ENCODE measurements at places on chromosomes 2 and 18.

GRCh38 chr2:144377914-144378313 is 142.0 kb downstream of the ZEB2 start:
- no peak for DNase-seq

- DNase-seq = no peak
Observed at GRCh38 chr18:48605408-48605845, 66.6 kb downstream of the CTIF start.

- no peak for DNase-seq
Observed at GRCh38 chr18:79540161-79540903, 139.3 kb upstream of the CTDP1 start.

- no peak for DNase-seq
Observed at GRCh38 chr2:95300450-95300849, 3.3 kb downstream of the KCNIP3 start.

- DNase-seq = no peak
Observed at GRCh38 chr2:11729362-11730212, 16.8 kb upstream of the LPIN1 start.

- peak; percentile 40 for DNase-seq
Observed at GRCh38 chr18:67217551-67218166, 298.9 kb downstream of the DSEL start.

DNA sequence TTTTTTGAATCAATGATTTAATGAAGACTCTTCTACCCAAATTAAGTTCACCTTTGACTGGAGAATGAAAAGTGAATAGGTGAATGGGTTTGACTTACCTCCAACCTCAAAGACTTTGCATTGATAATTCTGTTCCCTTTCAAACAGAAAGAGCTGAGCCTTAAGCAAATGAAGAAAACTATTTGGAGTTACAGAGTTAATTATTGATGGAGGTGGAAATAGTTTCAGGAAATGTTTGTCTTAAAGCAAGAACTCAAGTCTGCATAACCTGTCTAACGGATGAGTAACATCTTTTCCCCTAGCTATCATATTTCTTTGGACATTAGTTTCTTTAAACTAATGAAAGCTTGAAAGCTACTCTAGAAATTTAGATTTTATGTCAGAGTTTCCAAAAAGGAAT is 166.5 kb downstream of the CERS6 start:
- DNase-seq = no peak

GRCh38 chr2:69022548-69022947 is 9.6 kb downstream of the ANTXR1 start:
- DNase-seq = no peak

DNA sequence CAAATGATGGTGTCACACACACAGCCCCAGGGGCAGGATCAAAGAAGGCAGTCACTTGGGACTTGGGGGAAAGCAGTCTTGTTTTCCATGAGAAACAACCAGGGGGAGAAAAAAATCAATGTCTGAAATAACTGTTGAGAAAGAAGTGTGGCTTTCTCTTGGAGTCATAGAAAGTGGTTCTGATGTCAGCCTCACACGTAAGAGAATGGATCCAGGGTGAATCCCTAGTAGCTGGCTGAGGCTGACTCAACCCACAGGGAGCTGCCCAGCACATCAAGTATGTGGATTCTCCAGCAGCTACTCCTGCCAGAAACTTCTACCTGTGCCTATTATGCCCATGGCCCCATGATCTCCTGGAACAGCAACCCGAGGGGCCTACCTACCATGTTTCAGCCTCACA is 33.6 kb upstream of the ZBTB7C start:
- DNase-seq = no peak

Measured in activated CD4-positive, alpha-beta T cell treated with anti-CD3 and anti-CD28 coated beads, Interleukin-2, amount 50 U/mL, for 48 hours (primary cell).